ENCODE measurements at places on chromosomes 16 and 17.

- DNase-seq, result no peak
These were observed 21.4 kb downstream of the ACTG1 start for GRCh38 chr17:81491181-81491581.

DNA sequence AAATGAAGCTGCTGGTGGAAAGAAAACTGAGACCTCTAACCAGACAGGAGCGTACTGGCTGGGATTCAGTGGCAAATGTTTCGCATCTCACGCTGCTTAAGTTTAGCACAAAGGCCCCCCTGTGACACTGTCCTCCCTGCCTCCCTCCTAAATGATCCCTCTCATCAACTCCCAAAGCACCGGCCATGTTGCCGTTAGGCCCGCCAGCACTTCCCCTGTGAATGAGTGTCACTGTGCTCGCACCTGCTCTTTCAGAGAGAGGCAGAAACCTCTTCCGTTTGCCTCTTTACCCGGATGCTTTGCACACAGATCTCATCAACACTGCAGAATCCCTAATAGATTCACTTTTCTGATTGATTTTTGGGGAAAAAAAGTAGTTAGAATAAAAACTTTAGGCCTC is 26.5 kb downstream of the MBTPS1 start:
- no peak for DNase-seq

DNA sequence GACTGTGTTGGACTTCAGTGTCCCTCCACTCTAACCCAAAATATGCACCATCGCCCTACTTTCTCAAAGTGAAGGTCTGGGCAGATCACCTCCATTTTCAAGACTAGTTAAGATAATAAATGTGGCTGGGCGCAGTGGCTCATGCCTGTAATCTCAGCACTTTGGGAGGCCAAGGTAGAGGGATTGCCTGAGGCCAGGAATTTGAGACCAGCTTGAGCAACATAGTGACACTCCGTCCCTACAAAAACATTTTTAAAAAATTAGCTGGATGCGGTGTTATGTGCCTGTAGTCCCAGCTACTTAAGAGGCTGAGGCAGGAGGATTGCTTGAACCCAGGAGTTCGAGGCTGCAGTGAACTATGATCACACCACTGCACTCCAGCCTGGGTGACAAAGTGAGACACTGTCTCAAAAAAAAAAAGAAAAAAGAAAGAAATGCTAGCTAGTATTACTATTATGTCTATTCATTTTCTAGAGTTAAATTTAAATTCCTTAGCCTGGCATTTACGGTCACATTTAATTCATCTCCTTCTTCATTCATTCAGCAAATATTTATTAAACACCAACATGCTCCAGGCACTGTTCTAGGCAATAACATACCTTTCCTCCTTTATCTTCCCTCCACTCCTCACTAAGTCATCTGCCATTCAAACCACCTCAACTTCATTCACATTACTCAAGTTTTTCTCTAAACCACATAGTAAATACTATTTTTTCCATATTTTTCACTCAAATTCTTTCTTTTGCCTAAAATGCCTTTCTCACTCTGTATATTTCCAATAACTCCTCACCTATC is 96.1 kb upstream of the XYLT1 start:
- no peak for DNase-seq

DNA sequence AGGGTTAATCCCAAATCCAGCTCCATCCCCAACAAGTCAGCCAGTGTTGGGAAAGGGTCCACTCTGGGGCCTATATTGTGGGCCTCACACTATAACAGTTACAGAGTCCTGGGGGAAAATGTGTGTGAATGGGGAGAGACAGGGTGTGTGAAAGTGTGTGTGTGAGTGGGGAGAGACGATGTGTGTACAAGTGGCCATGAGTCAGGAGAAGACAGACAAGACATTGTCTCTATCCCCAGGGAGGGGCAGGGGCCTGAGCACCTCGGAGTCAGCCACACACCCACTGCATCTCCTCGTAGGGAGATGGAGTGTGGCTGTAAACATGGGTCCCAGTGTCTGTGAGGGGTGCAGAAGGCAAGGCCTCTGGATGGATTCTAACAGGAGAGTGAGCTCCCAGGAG is 2.9 kb downstream of the CRHR1 start:
- DNase-seq, result no peak

Measured in stimulated activated CD8-positive, alpha-beta memory T cell treated with anti-CD3 and anti-CD28 coated beads, Interleukin-4, amount 100 ng/mL, for 1 hour (primary cell).